Mesothelial cell of epicardium (in vitro differentiated cells): ENCODE measurements at places on chromosomes 1 and 21.

DNA sequence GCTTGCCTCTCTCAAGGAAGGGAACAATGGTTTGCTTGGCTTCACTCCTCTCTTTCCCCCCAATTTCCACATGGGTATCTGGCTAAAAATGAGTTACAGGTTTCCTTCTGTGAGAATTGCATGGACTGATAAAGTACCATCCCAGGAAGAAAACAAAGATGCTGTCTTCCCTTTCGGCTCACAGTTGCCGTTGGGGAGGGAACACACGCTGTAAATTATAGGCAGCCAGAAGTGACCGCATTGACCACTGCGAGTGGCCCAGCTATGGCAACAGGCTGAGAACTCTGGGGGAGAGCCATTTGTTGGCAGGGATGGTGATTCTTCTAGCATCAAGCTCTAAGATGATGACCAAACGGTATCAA is 2.9 kb downstream of the RUNX1 start:
- no peak for DNase-seq

DNA sequence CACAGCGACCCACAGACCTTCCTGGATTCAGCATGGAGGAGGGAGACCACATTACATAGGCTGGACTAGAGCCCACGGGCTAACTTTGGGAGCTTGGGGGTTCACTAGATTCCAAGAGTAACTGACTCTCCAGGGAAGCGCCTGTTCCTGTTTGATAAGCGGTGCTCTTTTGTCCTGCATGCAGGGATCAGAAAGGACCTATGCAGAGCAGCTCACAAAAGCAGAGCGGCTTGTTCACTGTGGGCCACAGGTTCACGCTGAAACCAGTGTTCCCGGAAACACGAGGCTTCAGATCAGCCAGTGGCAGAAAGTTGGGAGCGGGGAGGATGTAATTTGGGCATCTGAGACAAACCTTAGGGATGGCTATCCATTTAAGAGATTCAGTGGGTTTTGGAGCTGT is 403.9 kb downstream of the PCP4 start:
- DNase-seq = no peak

DNA sequence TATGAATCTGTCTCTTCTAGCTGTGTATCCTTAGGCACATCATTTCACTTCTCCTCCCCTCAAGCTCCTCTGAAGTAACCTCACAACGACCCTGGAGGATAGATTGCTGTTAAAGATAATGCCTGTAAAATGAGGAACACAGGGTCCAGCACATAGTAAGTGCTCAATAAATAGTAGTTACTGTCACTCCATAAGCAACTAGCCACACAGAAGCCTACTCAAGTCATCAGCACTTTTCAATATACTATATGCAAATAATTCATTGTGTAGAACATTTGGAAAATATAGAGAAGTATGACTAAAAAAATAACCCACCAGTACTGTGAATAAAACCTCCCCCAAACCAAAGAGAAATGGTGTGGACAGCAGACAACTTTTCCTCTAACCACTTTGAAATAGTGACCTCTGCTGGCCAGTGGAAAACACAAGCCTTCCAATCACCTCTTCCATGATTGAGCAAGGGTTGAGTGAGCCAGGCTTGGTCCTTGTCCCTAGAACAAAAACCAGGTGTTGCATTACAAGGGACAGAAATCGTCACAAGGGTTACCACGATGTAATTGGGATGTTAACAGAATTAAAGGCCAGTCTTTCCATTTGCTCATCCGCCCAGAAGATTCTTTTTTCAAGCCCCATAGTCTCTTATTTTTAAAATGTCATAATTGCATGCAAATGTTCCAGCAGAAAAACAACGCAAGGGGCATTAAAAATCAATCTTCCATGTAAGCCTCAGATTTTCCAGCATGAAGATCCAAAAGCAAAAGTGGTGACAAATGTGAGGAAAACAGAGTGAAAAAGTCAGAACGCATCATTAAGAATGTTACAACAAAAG is 15.7 kb upstream of the GLIS1 start:
- no peak for DNase-seq

DNA sequence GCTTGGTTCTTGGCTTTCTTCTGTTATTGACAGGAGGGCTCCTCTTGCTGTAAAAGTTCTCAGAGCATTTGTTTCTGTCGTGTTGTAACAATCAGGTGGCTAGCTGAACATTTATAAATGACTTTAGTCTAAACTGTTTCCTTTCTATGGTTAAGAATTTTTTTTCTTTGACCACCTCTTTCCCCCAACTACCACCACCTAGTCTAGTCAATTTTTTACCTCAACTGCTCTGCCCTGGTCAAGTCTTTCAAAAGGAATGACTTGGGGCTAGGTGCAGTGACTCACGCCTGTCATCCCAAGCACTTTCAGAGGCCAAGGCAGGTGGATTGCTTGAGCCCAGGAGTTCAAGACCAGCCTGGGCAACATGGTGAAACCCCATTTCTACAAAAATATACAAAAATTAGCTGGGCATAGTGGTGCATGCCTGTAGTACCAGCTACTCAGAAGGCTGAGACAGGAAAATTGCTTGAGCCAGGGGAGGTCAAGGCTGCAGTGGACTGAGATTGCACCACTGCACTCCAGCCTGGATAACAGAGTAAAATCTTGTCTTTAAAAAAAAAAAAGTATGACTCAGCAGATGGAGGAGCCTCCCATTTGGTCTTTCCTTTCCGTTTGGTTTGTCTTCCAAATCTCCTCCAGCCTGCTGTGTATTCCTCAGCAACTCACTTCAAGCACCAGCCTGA is 40.7 kb downstream of the MAP3K21 start:
- no peak for DNase-seq

DNA sequence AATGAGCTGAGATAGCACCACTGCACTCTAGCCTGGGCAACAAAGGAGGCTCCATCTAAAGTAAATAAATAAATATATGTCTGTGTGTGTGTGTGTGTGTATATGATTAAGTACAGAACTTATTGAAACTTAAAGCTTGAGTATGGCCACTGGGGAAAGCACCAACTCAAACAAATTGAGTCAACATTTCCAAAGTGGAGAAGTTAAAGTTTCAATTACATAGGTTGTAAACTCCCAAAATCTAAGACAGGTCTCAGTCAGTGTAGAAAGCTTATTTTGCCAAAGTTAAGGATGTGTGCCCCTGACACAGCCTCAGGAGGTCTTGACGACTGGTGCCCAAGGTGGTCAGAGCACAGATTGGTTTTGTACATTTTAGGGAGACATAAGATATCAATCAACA is 458.9 kb upstream of the RGS18 start:
- no peak for DNase-seq

- peak; percentile 87 for DNase-seq
Measured at GRCh38 chr1:10867138-10867721, 70.8 kb upstream of the CASZ1 start.

- no peak for DNase-seq
Measured at GRCh38 chr1:41174170-41174569, 67.9 kb downstream of the SCMH1 start.
